ENCODE measurements at places on chromosomes 16 and 17.

DNA sequence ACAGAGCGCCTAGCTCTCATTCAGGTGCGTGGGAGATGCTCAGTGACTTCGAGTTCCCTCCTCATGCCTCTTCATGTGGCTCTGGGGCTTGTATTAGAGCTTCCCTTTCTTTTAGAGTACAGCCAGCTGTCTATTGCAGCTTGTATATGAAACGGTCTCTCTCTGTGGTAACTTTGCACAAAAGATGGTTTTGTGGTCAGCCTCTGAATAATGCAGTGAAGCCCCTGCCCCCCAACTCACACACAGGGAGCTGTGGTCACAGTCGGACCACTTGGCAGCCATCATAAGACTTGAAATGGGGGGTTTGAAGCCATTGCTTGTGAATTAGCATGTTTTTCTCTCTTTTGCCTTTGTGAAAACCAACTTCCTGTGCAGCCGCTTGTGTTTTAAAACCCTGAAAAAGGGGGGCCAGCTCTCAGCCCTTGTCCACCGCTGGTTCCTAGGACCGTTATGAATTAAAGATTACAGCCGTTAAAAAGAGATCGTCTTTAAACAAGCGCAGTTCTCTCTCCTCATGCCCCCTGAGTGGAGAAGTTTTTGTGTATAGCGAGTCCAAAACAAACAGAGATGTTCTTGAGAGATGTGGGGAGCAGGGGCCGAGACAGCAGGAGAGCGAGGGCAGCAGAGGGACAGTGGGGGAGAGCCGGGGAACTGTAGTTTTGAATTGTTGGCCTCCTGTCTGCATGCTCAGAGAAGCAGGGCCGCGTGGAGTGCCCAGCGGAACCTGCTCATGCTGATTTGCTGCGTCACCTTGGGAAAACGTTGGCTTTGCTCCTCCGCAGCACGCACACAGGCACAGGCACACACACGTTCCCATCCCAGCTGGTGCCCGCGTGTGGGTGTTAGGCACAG lies 199.0 kb downstream of the MSI2 start:
- no peak for DNase-seq

DNA sequence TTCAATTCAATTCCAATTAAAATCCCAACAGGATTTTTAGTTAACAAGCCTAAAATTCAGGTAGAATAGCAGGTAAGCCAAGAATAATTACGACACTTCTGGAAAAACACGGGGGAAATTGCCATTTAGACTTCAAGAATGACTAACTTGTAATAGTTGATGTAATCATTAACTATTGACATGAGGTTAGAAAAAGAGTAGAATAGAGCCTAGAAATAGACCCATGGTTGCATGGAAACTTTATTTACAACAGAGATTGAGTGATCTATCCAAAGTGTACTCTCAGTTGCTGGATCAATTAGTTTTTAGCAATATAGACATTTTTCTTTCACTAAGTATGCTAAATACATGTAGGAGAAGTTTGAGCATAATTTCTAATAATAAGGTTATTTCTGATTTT lies 3.6 kb upstream of the SLC13A5 start:
- DNase-seq, result no peak

DNA sequence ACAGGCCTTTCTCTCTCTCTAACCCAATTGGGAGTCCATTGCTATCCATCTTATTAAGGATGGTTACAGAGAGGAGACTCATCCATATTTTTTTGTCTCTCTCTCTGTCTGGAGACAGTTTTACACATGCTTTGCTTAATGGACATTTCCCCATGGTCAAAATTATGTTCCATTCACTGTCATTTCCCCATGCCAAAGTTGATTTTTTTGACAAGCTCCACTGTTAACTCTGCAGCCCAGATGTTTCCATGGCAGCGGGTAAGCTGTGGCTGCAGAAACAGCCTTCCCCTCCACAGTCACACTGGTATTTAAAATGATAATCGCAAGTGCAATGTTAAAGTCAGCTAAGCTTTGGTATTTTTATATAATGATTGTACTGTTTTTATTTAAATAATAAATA lies 63.9 kb upstream of the HLF start:
- DNase-seq, result no peak

- no peak for DNase-seq
Observed at GRCh38 chr16:50440531-50440930, 71.7 kb upstream of the BRD7 start.

GRCh38 chr16:87131061-87131995 lies 185.9 kb downstream of the C16orf95 start:
- no peak for DNase-seq

DNA sequence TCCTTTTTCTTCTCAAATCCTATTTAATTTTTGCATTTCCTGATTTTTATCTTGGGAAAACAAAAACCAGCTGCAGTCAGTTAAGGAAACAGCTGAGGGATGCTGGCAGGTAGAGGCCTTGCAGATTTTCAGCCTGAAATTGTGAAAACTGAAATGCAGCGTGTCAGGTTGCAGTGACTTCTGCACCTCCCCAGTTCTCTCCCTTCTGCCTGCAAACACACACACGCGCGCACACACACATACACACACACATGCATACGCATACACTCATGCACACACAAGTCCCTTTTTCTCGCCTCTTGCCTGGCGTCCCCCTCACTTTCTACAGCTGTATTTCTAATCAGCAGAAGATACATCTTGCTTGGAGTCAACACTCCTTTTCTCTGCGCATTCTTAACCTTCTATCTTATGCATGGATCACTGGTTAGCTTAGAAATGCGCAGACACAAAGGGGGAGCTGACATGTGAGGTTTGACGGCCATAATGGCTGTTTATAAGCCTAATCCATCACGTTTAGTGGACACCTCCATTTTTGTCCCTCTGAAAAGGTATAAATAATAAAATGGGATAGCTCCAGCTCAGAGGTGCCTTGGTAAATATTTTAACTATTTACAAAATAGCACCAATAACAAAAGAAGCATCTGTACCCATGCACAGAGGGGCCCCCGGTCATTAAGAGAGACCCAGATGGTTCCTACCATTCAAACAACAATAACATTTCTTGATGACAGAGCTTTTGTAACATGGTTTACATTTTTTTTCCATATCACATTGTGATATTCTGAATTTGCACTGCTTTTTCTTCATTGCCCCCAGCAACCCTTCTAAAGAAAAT lies 392.1 kb upstream of the SALL1 start:
- DNase-seq, result no peak

DNA sequence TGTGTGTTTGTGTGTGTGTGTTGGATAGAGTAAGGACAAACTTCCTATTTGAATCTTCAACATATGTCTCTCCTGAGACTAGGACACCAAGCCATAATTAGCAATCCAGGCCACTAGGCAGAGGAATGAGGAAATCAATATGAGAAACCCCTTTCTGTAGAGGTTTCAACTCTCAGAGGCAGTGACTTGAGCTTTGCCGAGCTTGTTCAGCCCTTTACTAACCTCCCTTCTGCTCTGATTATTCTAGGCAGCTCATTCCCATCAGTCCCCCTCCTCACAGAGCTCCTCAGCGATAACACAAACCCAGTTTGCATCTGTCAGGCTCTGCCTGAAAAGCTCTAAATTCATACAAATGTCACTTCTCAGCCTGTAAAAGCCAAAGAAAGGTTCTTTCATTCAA lies 1030.3 kb downstream of the CDH8 start:
- DNase-seq, result no peak

- no peak for DNase-seq
Observed at GRCh38 chr16:17301593-17302135, 169.1 kb downstream of the XYLT1 start.

GRCh38 chr17:9205520-9206409 lies 184.5 kb downstream of the NTN1 start:
- no peak for DNase-seq

- peak; percentile 9 for DNase-seq
Observed at GRCh38 chr17:81392909-81393654, 2.2 kb upstream of the BAHCC1 start.

Data from NCI-H1105 treated with DMSO at 0.1 percent for 48 hours (cell line).